ENCODE measurements at places on chromosomes 5 and 9.

- no peak for DNase-seq
Observed at GRCh38 chr9:78678877-78679276, 382.0 kb downstream of the PSAT1 start.

- no peak for DNase-seq
Observed at GRCh38 chr5:137575211-137575610, 76.1 kb upstream of the SPOCK1 start.

- DNase-seq: no peak
Observed at GRCh38 chr5:133399247-133399891, 213.0 kb downstream of the FSTL4 start.

DNA sequence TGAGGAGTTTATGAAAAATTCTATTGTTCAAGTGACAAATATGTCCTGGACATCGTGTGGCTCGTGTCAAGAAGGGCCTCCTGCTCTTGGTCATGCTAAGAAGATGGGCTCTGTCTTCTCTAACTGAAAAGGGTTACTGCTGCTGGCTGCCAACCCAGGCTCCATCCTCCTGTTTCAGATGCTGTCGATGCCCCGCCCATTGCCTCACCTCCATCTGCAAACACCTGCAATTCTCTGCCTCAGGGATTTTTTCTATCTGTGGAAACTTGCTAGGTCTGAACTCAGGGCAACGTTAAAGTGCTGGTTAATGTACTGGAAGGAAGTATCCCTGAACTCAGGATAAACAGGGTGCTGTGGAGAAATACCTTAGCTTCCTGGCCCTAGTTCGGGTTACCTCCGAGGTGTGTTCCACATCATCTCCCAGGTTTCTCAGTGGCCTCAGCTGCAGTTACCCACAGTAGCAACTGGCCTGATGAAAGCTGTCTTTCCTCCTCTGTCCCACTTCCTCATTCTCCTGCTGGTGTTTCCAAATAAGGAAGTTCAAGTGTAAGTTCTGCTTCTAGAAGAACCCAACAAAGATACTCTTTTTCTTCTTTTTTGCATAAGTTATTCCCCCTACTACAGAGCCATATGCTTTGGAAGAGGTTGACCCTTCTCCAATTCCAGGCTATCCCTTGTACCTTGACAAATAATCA is 151.7 kb upstream of the SMIM23 start:
- DNase-seq: no peak

- DNase-seq: peak; percentile 39
Observed at GRCh38 chr9:6413365-6414246, 607 bp downstream of the UHRF2 start.

DNA sequence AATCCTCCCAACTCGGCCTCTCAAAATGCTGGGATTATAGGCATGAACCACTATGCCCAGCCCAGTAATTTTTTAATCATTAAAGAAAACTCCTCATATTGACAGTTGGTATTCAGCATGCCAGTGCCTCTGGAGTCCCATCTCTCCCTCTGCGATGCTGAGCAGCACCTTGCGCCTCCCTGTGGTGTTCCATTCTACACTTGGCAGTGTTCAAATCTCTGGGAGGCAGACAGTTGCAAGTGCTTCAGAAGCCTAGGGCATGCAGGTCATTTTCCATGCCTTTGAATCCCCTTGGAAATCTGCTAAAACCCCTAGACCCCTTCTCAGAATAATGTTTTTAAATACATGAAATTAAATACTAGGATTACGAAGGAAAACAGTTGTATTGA is 41.3 kb downstream of the GARNL3 start:
- no peak for DNase-seq

GRCh38 chr5:87099968-87100367 is 167.7 kb upstream of the RASA1 start:
- DNase-seq: no peak

DNA sequence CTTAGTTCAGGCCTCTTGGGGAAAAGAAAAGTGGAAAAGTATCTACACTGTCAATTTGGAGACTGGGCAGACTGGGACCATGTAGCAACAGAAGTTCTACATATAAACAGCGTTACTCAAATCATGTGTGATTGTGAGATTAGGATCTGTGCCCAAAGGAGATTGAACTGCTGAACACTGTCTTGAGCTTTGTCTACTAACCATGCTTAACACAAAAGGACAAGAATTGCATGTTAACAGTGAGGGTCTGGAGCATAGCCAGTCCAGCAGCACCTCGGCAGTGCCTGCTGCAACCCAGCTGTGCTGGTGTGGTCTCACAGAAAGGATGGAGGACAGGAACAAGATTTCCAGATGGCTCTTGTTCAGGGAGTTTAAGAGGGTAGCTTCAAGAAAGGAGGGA is 5.7 kb downstream of the PAM start:
- no peak for DNase-seq

DNA sequence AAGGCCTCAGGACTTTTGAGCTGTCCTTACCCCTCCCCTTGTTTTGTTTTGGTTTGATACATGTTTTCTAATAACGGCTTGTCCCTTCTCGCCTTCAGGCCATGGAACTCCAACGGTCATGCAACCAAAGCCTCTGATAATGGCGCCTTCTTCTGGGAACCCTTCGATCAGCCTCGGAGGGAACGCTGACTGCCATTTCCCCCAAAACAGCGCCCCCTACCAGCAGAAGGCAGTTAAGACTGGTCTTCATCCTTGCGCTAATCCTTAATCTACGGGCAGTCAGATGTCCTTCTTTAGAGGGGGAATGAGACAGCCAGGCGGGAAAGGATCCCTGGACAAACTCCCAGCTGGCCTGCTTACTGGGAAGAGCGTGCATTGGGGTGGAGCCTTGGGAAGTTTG is 276.6 kb downstream of the ICE1 start:
- DNase-seq: no peak

DNA sequence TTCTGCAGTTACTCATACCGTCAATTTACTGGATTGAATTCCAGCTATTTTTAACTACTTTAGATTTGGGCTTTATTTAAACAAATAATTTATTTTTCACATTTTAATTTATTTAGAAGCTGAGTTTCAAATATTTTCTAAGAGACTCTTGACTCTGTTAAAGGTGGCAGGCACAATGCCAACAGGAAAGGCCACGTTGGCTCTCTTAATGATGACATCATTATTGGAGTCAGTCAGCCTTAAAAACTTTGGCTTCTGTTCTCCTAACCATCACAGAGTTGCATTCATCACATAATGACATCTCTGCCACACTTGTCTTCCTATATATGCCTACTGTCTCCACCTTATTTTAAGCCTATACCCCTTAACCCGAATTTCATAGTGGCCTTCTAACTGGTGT is 172.3 kb upstream of the PLPPR1 start:
- no peak for DNase-seq

- DNase-seq: no peak
Observed at GRCh38 chr5:150297934-150298595, 4.6 kb downstream of the ARSI start.

- DNase-seq: no peak
Observed at GRCh38 chr5:161002571-161003074, 150.6 kb upstream of the ATP10B start.

GRCh38 chr5:9644630-9645029 is 14.5 kb upstream of the TAS2R1 start:
- no peak for DNase-seq

DNA sequence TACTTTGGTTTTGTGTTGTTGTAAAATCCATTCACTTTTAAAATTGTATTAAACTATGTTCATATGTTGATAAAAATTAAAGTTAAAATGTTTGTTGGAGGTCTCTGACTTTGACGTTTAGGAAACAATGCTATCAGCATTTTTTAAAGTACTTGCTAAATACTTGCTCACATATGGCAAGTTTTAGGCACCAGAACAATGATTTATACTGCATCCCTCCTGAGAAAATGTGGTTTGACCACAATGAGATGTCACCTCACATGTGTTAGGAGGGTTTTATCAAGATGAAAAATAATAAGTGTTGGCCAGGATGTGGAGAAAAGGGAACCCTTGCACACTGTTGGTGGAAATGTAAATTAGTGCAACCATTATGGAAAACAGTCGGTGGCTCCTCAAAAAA is 180.8 kb downstream of the HSD17B3 start:
- DNase-seq: no peak

DNA sequence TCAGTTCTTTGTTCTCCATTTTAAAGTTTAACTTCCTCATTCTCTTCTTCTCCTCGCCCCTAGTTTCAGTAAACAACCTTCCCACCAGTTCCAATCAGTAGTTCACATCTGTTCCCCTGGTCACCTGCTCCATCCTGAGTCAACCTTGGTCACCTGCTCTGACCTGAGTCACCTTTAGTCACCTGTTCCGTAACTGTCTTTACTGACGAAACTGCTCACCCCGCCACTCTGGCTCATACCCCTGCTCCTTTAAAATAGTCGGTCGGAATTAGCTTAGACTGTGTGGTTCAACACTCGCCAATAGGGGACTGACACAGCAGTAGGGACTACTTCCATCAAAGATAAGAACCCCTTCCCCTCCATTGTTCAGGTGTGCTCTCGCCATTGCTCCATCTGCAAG is 76.3 kb upstream of the GPBP1 start:
- DNase-seq: no peak

DNA sequence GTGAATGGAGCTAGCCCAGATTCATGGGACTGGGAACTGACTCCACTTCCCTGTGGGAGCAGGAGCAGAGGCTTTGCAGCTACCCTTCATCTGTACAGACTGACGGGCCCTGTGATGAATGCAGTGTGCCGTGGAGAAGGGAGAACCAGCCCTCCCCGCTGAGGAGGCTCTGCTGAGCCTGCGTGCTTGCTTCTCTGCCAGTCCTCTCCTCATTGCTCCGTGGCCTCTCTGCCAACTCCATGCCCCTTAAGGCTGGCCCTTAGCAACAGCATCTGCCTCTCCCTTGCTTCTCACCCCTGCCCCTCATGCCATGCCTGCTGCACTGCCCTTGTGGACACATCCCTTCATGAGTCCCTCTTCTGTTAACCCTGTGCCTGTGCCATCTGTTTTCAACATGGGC is 53.6 kb downstream of the GADD45G start:
- no peak for DNase-seq

DNA sequence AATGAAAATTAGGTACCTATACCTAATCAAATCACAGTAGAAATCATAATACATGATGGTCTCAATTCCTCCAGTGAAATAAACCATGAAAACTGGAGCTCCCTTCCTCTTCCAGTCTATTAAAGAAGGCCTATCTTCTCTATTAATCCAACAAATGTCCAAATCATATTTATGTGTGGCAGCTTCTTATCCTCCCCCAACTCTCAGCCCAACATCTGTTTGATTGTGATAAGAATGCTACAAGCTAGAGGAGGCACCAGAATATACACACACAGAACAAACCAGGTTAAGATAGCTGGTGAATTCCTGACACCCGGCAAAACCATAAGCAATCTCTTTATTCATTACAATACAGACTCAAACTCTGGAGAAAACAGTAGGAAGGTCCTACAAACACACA is 110.8 kb downstream of the FBXL17 start:
- no peak for DNase-seq

- no peak for DNase-seq
Observed at GRCh38 chr5:93417490-93417889, 163.5 kb downstream of the NR2F1-AS1 start.

GRCh38 chr9:118785456-118785855 is 583.8 kb downstream of the BRINP1 start:
- DNase-seq: no peak

DNA sequence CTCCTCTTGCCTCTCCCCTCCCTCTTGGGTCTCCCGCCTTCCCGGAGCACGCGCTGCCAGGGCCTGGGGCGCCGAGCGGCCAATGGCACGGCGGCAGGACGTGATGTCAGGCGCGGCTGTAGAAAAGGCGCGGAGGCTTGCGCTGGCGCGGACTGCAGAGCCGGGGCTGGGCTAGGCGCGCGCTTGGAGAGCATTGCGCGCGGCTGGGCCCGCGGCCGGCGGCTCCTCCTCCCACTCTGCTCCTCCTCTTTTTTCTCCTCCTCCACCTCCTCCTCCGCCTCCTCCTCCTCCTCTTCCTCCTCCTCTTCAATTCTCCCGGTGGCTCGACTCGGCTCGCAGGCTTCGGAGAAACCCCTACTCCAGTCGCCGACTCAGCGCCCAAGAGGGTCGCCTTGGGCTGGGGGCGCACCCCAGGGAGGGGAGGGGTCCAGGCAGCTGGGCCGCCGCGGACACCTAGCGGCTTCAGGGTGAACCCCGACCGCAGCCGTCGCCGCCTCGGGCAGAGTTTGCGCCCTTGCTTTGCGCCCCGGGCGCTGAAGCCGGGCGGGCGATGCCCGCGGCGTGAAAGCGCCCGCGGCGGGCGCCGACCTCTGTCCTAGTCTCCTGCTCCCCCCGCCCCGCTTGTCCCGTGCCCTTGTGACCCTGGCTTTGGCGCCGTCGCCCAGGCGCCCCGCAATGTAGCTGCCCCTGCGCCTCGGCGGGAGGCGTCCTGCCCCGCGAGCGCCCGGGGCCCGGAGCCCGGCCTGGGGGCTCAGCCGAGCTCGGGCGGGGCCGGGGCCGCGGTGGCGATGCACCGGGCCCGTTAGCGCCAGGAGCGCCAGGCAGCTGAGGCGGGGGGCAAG is at the start of gene LHX2:
Gene LHX2, plus strand, starts transcription at position 309 of the 842 bp plus-strand sequence. CDS start 581 bp downstream, outside the sequence.
- DNase-seq: no peak

GRCh38 chr5:93476251-93476742 is 104.7 kb downstream of the NR2F1-AS1 start:
- no peak for DNase-seq

DNA sequence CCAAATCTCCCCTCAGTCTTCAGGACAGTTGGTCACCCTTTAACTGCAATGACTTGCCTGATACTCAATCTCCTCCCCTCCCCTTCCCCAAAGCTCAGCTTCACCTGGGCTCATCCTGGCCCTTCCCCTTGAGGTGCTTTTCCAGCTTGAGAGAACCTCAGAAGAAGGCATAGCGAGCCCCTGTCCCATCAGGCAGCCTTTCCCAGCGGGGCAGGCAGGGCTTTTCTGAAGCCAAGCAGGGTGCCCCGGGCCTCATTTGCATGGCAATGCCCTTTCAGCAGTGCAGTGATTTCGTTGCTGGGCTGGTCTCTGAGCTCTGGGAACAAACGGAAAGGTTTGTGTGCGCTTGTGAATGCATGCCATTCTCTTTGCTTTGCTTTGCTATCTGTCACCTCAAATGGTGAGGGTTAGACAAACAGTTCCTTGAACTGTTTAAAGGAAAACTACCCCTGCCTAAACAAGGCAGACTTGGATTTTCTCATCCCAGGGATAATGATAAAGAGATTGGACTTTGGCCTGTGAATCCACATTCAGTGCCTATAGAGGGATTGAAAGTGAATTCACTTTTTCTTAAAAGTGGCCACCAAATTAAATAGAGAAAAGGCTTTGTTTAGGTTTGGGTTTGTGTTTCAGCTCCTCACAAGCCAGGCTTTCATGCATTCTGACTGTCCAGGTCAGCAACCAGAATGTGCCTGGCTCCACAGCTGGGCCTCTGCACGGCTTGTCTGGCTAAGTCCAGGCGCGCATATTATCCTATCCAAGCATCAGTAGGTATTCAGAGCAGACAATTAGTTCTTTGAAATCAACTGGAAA is 165.3 kb downstream of the ZNF608 start:
- no peak for DNase-seq

- DNase-seq: no peak
Observed at GRCh38 chr5:174293481-174293880, 248.0 kb downstream of the NSG2 start.

GRCh38 chr9:87113874-87114273 is 166.6 kb upstream of the GAS1 start:
- DNase-seq: no peak

DNA sequence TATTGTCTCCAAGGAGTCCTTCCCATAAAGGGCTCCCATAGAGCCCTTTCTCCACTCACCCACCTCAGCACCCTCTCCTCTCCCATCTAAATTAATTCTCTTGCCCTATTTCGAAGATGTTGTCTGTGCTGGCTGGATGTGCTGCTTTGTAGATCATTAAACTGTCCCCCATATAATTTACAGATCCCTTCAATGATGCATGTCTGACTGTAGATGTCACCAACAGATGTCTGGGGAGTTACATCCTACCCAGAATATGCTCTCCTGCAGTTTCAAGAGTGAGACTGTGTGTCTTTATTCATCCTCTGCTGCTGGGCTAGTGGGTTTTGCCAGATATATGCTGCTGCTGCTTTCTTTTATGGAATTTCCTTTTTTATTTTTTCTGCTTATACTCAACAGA is 351.2 kb downstream of the MLLT3 start:
- DNase-seq: no peak
